Stimulated activated CD8-positive, alpha-beta memory T cell treated with anti-CD3 and anti-CD28 coated beads, Interleukin-4, amount 100 ng/mL, for 4 hours (primary cell): ENCODE measurements at places on chromosomes 6 and 20.

DNA sequence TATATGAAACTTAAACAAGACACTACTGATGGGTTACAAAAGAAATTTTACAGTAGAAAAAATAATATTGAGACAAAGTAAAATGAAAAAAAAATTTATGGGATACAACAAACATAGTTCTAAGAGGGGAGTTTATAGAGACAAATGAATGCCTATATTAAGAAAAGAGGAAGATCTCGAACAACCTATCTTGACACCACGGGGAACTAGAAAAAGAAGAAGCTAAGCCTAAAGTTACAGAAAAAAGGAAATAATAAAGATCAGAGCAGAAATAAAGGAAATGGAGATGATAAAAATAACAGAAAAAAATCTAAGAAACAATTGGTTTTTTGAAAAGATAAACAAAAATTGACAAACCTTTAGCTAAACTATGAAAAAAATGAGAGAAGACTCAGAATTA, 9.1 kb upstream of the ECHDC1 start:
- DNase-seq: no peak

- DNase-seq: no peak
Measured at GRCh38 chr6:154466139-154466538, 44.3 kb downstream of the CNKSR3 start.

GRCh38 chr6:39313526-39314272, 520 bp downstream of the KCNK17 start:
- DNase-seq: no peak

GRCh38 chr6:53441761-53442160, 93.0 kb upstream of the ELOVL5 start:
- DNase-seq: no peak

DNA sequence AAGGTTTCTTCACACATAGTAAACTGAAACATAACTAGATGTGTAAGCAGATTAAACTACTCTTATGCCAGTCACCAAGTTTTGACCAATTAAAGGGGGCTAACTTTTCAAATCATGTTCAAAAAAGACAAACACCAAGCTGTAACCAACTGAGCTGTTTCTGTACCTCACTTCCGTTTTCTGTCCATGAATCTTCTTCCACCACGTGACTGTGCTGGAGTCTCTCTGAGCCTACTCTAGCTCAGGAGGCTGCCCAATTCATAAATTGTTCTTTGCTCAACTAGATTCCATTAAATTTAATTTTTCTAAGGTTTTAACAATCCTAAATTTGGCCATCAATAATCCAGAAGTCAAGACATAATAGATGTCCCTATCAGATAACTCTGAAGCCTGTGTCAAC, 229.4 kb downstream of the FNDC1 start:
- DNase-seq: no peak

GRCh38 chr6:166406197-166406596, 23.5 kb upstream of the MPC1 start:
- DNase-seq: no peak

DNA sequence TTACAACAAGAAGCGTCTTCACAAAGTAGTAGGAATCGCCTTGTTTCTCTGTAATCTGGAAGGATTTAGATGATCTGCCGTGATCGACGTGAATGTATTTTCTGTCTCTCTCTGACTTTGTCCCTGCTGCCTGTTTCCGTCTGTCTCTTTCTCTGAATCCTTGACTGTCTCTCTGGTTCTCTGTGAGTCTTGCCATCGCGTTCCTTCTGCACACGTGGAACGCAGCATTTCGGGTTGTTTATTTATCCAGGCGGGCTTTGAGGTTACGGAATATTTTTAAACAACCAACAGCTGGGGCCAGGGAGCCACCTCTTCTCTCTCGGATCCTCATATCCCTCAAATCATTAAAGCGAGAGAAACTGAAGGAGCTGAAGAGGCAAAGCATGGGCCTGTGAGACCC, 215.9 kb downstream of the ZDHHC14 start:
- no peak for DNase-seq

DNA sequence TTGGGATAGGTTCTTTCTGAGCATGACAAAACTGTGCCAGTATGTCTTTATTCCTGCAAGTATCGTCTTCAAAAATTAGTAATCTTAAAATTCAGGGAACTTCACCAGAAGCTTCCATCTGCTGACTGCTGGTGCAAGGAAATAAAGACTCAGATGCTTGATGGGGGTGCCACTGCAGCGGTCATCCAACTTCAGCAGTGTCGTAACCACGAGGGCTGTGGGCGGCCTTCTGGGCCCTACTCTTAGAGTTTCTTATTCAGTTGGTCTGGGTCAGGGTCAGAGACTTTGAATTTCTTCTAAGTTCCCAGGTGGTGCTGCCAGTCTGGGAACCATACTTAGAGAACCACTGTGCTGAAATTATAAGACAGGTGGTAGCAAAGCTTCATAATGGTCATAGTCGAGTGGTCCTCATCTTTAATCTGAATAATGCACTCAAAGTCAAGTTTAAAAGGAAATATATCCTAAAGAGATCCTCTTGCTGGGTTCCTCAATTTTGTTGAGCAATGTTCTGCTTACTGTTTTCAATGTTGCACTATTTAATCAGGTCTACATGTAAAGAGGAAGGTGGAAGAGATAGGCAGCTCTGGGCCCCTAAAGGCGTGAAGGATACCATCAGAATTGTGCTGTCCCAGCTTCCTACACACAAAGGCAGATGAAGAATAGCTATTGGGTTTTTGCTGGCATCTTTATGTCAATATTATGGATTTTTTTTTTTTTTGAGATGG, 165.4 kb upstream of the GMDS start:
- DNase-seq: no peak

- no peak for DNase-seq
Measured at GRCh38 chr6:38843798-38844197, 128.7 kb downstream of the DNAH8 start.

- peak; percentile 24 for DNase-seq
Measured at GRCh38 chr6:144150710-144151657, 667 bp downstream of the STX11 start.

DNA sequence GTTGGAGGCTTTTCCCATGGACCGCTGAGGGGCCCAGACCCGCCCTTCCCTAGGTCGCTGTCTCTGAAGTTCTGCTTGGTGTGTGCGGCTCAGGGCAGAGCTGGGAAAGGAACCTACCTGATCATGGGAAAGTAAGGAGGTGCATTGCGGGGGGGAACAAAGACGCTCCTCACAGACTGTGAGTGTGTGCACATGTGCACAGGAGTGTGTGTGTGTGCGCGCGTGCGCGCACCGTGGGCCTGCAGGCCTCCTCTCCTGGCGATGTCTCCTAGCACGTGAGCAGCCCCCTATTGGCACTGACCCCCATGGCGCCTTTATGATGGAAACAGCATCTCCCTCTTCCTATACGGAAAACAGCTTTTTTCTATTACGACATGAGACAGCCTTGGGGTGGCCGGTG, 224.1 kb downstream of the TAF4 start:
- no peak for DNase-seq

- DNase-seq: no peak
Measured at GRCh38 chr6:17630511-17631073, 30.5 kb downstream of the FAM8A1 start.

- DNase-seq: no peak
Measured at GRCh38 chr20:30281584-30282197, 975.8 kb upstream of the DEFB115 start.

DNA sequence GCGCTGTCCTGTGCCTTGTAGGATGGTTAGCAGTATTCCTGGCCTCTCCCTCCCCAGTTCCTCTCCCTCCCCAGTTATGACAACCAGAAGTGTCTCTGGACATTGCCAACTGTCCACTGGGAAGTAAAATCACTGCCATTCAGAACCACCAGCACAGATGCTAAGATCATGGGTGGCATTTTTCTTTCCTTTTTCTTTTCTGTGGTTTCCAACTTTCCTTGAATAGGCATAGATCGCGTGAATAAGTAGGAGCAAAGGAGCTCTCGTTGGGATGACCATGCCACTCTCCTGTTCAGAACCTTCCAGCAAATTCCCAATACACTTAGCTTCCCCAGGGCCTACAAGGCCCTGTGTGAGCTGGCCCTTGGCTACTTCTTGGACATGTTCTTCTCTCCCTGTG, 59.0 kb downstream of the EYA2 start:
- no peak for DNase-seq

GRCh38 chr6:108438918-108439317, 121.8 kb upstream of the FOXO3 start:
- DNase-seq: no peak

DNA sequence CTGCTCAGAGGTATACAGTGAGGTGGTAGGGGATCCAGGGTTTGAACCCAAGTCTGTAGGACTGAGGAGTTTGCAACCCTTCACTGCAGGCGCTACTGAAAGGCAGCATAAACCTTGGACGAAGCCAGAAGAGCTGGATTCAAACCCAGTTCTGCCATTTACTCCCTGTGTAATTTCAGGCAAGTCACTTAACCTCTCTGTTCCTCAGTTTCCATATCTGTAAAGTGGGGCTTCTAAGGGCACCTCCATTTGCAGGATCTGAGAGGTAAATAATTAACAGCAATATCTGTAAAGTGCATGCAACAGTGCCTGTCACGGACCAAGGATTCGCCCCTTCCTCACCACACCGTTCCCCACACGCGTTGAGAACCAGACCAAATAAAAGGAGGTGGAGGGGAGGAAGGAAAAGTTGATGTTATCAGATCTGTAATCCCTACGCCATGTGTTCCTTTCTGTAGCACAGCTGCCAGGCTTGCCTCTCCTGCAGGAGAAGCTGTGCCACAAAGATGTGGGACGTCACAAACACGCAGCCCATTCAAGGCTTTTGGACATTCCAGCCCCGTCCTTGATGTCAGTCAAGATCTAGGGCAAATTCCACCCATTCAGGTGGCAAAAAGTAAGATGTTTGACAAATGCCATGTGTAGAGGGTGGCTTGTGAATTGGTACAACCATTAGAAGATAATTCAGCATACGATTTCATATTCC, 9.8 kb downstream of the RIPOR3 start:
- DNase-seq: no peak

DNA sequence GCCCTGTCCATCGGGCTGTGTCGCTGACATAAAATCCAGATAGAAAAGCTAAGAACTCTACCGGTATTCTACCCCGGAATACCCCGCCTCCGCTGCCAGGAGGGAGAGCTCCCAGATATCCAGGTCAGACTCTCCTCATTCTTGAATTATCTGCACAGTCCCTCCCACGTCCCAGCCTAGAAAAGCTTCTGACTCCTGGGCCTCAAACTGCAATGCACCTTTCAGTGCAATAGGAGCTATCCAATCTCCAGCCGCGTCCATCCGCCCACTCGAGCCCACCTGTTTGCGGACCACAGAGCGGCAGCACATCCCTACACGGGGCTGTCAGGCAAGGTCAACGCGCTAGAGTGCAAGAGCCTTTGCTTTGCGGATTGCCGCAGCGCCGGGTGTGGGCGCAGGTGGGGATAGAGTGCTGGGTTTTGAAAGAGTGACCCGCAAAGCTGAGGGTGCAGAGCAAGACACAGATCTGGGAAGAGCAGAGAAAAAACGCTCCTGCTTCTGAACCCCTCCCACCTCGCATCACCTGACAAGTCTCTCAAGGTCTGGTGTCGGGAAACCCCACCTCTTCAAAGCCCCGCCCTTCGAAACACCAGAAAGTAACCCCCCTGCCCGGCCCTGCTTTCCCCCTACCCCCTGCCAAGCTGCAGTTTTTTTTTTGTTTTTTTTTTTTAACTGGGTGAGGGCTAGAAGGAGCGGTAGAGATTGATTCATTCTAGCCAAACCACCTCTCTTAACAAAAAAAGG, 1.3 kb downstream of the TAPBP start:
- peak; percentile 62 for DNase-seq

GRCh38 chr6:154380741-154381140, 24.1 kb upstream of the IPCEF1 start:
- DNase-seq: no peak

DNA sequence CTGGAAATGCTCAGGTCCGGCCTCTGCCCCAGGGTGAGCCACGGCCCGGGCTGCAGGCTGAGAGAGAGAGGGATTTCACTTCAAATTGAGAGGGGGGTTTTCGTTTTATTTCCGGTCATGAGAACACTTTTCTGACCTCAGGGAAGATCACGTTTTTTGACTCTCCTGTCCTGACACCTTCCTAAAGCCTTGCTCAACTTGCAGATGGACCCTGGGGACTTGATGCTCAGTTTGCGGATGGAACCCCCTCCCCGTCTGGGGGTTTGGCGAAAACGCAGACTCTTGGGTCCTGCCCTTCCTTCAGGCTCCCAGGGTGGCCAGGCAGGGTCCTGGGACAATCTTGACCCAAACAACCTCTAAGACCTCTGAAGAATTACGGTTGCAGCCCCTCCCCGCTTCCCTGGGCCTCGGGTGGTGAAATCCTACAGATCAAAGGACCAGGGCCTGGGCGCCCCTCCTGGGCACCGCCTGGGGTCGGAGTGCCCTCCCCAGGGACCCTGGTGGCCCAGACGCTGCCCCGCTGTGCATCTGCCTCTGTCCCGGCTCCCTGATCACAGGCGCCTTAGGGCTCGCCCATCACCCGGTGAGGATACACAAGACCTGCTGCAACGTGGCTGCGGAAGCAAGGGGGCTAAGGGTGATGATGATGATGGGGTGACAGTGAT, 148.2 kb downstream of the ERMARD start:
- no peak for DNase-seq

DNA sequence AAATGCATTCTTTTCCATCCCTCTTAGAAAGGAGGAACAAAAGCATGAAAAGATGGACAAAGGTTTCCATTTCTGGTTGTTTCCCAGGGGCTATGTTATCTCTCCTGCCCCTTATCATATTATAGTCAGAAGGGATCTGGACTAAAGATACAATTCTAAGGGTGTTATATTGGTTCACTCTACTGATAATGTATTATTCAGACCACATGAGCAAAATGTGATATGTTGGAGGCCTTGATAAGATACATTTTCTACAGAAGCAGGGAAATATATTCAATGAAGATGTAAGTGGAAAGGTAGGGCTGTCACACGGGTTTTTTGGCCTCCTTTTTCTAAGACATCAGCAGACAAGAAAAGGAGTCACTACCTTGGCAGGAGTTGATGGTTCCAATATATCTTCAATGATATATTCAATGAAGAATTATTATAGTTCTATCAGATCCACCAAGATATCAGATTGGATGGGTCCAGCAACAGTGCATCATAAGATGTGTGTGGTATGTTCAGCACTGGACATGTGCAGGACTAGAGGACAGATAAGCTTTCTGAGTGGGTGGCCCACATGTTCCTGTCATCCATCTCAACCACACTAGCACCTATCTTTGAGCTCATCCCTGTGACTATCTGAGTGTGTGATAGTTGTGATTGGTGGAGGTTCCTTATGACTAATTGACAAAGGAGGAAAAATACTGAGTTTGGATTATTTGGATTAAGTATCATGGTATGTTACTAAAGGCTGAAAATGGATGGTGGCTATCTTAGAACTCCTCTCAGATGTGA, 5.7 kb upstream of the ZKSCAN3 start:
- DNase-seq: no peak
